ENCODE measurements at places on chromosomes 16 and 17.

DNA sequence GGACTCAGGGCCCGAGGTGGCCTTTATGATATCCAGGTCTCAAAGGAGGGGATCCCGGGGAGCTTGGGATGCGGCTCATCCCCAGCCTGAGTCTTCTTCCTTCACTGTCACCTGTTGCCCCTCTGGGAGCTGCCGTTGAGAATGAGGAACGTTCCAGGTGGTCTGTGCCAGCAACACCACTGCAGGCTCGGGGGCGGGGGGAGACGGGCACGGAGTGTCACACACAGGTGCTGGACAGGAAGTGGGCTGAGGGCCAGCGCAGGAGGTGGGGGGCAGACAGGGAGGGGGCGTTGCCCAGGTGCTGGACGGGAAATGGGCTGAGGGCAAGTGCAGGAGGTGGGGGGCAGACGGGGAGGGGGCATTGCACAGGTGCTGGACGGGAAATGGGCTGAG, 28.2 kb downstream of the METRNL start:
- DNase-seq = no peak

GRCh38 chr17:48409607-48410006, 20.4 kb downstream of the SKAP1 start:
- no peak for DNase-seq

GRCh38 chr17:66727634-66728570, 107.0 kb upstream of the CACNG5 start:
- peak; percentile 8 for DNase-seq

- no peak for DNase-seq
Observed at GRCh38 chr16:72635104-72635503, 412.8 kb downstream of the ZFHX3 start.

GRCh38 chr17:64599187-64599676, 62.9 kb downstream of the SMURF2 start:
- DNase-seq = peak; percentile 2

DNA sequence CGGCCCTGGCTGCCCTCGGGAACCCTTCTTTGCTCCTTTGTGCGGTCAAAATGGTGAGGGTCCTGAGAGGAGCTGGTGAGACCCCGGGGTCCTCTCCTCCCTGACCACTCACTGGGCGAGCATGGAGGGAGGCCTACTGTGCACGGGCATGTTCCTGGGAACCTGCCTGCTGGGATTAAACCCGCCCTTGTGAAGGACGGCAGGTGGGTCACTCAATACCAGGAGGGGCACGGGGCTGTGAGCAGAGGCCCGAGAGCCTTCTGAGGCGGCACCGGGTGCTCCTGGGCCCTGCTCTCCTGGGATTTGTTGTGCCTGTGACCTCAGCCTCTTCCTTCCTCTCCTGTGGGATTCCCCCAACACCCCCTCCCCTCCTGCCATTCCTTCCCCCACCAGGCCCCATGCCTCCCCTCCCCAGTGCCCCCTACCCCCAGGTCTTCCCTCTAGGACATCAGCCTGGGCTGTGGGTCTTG, 19.7 kb downstream of the METRNL start:
- DNase-seq = no peak

- no peak for DNase-seq
Observed at GRCh38 chr16:1832838-1833454, 5.9 kb downstream of the FAHD1 start.

GRCh38 chr16:88527186-88527936, 42.8 kb upstream of the ZC3H18 start:
- DNase-seq = peak; percentile 19

GRCh38 chr16:72429671-72430081, 257.7 kb upstream of the PMFBP1 start:
- DNase-seq = no peak

- no peak for DNase-seq
Observed at GRCh38 chr17:35428229-35428628, 4.1 kb downstream of the SLFN12 start.

- DNase-seq = no peak
Observed at GRCh38 chr17:30933966-30934365, 12.2 kb downstream of the ADAP2 start.

GRCh38 chr17:72604518-72604917, 483.7 kb downstream of the SOX9 start:
- no peak for DNase-seq

DNA sequence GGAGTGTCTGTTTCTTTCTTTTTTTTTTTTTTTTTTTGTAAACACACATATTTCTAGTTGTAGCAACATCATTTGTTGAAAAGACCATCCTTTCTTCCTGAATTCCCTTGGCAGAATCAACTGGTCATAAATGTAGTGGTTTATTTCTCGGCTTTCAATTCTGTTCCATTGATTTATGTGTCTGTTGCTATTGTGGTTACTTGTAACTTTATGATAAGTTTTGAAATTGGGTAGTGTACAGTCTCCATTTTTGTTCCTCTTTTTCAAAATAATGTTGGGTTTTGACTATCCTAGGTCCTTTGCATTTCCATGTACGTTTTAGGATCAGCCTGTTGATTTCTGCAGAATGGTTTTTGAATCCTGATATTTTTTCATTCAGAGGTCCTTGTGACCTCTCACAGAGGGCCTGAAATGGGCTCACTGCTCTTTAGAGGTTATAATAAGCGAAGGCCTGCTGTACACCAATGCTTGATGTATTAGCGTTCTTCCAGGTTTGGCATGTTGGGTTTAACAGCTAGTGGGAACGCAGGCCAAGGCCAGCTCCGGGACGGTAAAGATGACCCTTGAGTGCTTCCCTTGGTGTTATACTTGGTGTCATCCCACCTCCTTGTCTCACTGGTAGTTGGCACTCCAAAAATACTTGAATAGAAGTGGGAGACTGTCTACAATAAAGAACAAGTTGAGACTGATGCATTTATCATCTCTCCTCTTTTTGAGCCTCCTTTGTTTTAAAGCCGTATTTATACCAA, 43.8 kb downstream of the ZNRF1 start:
- no peak for DNase-seq

- DNase-seq = no peak
Observed at GRCh38 chr16:71672125-71672524, 46.1 kb downstream of the MARVELD3 start.

GRCh38 chr17:1913702-1914101, 83.9 kb downstream of the RPA1 start:
- no peak for DNase-seq

GRCh38 chr17:39196241-39196807, 1.1 kb downstream of the CACNB1 start:
- no peak for DNase-seq

DNA sequence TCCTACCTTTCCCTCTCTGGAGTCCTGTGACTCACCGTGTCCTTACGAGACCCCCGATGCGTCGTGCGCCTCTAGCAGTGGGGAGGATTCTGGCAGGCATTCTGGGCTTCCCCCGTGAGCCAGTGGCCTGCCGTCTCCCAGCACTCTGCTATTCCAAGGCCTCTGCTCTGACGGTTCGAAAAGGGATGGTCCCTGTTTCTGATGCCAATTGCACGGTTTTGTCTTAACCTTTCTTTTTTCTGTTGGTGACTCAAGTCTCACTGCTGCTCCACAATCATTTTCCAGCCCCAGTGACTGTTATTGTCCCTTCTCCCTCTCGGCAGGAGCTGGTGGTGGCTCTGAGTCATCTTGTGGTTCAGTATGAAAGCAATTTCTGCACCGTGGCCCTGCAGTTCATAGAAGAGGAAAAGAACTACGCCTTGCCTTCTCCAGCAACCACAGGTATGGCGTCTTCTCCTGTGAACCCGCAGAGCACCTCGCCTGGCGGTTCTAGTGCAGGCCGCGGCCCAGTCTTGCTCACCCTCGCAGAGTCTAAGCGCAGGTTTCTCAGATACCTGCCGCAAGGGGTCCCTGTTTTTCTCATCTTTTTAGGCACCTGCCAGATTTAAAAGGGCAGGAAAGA, 100.1 kb upstream of the CHMP6 start:
- peak; percentile 69 for DNase-seq

DNA sequence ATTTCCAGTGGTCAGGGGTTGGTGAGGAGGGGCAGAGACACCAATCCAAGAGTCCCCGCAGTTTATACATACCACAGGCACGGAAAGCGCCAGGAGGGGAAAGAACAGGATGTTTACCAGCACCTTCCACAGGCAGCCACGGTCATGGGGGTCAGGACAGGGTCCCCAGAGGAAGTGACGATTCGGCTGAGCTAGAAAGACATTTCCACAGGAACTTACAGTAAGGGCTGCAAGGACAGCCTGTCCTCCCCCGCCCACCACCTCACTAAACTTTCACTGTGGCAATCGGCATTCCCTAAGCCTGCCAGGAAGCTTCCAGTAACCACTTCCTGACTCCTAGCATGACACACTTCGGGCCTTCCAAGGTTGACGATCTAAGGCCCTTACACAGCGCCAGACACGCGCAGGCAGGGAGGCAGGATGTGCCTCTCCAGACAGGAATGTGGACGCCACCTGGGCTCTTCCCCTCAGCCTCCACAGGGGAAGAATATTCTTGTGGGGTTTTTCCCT, 1.2 kb upstream of the MT2A start:
- no peak for DNase-seq

- no peak for DNase-seq
Observed at GRCh38 chr17:70503449-70503848, 334.1 kb downstream of the KCNJ2 start.

GRCh38 chr17:70622368-70623260, 453.3 kb downstream of the KCNJ2 start:
- DNase-seq = no peak

DNA sequence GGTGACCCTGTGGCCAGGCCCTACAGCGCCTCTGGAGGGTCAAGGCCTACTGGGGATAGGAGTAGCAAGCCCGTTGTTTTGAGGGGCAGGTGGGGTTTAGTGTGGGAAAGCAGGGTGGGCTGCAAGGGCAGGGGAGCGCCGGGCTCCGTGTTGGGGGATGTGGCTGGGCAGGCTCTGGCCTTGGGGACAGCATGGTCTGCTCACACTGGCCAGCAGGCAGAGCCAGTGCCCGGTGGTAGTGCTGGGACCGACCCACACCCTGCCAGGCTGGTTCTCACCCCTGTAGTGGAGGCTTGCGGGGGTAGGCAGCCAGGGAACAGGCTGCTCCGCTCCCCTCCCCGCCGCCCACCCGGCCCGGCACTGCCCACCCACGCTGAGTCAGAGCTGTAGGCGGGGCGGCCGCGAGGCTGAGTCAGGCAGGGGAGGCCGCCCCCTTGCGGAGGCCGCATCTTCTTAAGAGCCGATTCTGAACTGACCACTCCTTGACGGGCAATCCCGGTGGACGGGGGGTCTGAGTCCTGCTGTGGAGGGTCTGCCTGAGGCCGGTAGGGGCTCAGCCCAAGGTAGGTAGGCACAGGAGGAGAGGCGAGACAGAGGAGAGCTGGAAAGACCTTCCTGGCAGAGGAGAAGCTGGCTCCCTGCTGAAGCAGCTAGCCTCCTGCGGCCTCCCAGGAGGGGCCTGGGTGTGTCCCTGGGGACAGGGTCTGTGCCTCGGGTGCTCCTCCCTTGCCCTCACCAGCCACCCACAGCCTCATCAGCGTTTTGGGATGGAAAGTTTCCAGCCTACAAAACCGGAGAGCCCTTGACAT, 62.4 kb downstream of the BAIAP2 start:
- peak; percentile 32 for DNase-seq

GRCh38 chr17:65177901-65178300, 40.7 kb downstream of the RGS9 start:
- DNase-seq = no peak

GRCh38 chr17:54838651-54839421, 61.8 kb upstream of the TOM1L1 start:
- no peak for DNase-seq

GRCh38 chr17:76927577-76927976, 59.4 kb downstream of the MGAT5B start:
- DNase-seq = no peak

- no peak for DNase-seq
Observed at GRCh38 chr16:2157480-2158261, 2.1 kb downstream of the TRAF7 start.

DNA sequence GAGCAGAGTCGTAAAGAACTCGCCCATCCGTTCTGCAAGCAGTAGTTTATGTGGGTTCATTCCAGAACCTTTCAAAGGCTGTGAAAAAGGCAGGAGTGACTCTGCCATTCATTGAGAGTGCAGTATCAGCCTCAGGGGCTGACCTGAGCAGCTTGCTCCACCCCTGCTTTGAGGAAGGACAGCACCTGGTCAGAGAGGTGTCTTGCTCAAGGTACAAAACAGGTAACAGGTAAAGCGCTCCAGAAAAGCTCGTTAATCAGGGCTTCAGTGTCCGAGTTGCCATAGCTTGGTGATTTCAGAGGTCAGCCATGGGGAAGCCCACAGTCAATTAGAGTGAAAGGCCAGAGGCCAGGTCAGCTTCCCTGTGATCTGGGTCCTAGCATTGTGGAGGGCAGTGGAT, 251.1 kb downstream of the ABCC12 start:
- DNase-seq = no peak

Measured in stimulated activated CD4-positive, alpha-beta T cell treated with anti-CD3 and anti-CD28 coated beads, Interleukin-1b, Interleukin-23, amount 100 ng/mL, for 1 hour (primary cell).